ENCODE measurements at places on chromosomes 11 and 22. TPM values are rescaled to one million over a fixed set of nuclear protein-coding genes. Genes with fewer than 3 reads are reported as not detected.

DNA sequence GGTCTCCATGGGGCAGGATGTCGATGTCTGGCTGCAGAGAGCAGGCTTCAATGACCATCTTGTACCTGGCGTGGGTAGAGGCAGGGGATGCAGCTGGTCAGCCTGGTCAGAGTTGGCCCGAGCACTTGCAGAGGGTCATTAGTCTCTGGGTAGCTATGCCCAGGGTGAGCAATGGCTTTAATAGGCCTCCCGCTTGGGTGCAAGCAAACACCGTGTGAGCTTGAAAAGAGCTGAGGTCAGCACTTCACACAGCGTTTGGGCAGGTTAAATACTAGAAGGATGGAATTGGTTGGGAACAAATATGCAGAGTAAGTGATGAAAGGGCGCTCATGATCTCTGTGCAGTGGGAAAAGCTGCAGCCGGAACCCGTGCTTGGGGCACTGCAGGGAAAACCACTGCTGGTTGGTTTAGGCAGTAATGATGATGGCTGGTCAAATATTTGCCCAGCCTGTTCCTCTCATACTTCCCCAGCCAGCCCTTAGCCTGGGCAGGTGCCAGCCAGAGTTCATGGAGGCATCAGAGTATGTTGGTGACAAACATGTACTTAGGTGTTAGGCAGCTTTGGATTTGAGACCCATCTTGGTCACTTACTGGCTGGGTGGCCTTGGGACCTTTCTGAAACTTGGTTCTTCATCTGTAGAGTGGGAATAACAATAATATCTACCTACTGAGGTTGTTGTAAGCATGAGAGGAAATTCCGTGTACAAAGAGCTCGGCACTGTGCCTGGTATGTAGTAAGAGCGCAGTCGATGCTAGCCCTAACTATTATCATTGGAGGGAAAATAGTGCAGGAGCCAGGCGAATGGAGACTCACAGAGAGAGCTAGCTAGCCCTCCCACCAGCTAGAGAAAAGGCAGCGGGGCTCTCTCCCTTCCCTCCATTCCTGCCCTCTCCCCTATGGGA lies 25.2 kb upstream of the KCNJ11 start:
- DNase-seq: no peak

GRCh38 chr11:7651140-7651551 lies 22.2 kb downstream of the CYB5R2 start:
- DNase-seq: no peak

DNA sequence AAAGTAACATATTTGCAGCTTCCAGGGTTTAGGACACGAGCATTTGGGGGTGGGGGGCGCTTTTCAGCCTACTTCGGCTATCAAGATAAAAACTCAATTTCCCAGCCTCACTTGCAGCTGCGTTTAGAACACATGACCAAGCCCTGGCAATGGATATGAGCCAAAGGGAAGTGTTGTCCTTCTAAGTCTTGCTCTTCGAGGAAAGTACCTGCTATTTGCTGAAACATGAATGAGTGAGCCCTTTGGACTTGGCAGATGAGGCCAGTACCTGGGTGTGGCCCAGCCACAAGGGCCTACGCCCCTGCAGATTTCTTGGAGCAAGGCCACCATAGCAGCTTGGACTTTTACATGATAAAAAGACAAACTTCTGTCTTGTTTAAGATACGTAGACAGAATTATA lies 60.2 kb upstream of the SORL1 start:
- DNase-seq: no peak

DNA sequence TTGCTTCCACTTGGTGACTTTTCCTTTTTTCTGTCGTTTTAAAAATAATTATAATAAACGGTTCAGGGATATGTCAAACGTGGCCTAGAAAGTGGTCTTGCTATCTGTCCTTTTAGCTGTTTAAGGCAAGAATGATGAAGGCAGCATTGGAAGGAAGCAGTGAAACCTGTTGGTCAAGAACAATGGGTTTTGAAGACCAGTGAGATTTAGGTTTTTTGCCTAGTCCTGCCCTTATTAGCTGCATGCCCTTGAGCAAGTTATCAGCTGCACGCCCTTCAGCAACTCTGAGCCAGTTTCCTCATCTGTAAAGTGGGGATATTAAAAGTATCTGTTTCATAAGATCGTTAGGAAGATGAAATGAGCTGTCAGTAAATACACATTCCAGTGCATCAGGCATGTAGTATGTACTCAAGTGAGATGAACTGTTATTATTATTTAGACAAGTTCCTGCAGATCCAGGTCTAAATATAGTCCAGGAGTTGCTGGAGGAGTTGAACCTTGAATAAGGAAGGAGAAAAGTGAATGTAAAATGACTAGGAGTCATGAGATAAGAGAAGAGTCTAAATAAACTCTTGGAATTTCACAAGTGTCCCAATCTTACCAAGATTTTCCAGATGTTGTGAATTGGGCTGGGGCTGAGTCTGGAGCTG lies 90.8 kb upstream of the HSD17B12 start:
- DNase-seq: no peak

DNA sequence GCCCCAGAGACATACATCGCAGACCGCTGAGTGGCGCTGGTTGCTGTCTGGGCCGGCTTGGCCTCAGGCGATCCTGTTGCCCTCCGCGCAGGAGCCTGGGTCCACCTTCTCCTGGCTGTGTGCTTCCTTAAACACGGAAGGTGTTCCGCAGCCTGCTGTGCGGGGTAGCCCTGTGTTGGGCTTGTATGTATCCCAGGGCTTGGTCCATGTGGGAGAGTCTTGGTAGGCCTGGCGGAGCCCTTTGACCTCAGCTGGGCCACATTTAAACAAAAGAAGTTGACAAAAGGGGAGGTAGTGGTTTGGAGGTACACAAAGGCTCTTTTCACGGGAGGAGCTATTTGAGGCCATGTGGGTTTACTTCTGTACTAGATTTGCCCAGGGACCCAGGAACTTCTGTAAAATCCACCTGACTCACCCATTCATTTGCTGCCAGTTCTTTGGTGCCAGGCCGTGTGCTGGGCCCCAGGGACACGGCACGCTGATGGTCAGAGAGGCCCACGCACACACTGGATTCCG lies 11.0 kb upstream of the GRAMD4 start:
- DNase-seq: no peak

Gene NPAS4
- total RNA-seq: 1.2 TPM

Measured in chondrocyte (in vitro differentiated cells).